ENCODE measurements at places on chromosomes 1 and 21. TPM values are rescaled to one million over a fixed set of nuclear protein-coding genes. Genes with fewer than 3 reads are reported as not detected.

LCE2D gene
- not detected for total RNA-seq

GRCh38 chr1:35269201-35269988 is 886 bp downstream of the ZMYM4 start:
- peak overlapping the region; percentile 85 for H3K27ac ChIP-seq
- DNase-seq = no peak
- H3K36me3 ChIP-seq = peaks cover 2% of the 10 kb centered on the region
- H3K4me1 ChIP-seq = peaks cover 3% of the 10 kb centered on the region
- H3K4me3 ChIP-seq = peak overlapping the region; percentile 84

DNA sequence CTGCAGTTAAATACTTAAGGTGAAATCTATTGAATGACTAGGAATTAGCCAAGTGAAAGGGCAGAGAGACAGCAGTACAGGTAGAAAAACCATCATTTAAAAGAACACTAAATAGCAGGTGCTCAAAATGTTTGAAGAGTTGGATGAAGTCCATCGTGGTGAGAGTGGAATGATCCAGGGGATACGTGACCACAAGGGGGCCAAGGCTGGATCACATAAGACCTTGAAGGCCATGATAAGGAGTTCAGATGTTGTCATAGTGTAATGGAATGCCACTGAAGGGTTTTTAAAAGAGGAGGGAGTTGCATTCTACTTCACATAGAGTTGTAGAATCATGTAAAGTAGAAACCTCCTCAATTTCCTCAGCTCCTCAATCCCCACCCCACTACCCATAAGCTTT is 34.8 kb upstream of the HOOK1 start:
- H3K4me1 ChIP-seq = no peaks in the 10 kb centered on the region
- no peaks in the 10 kb centered on the region for H3K27me3 ChIP-seq
- no peak overlapping the region for H3K27ac ChIP-seq
- H3K36me3 ChIP-seq = no peaks in the 10 kb centered on the region
- no peak for DNase-seq
- H3K4me3 ChIP-seq = no peak overlapping the region

BARHL2 gene
- total RNA-seq = not detected

DNA sequence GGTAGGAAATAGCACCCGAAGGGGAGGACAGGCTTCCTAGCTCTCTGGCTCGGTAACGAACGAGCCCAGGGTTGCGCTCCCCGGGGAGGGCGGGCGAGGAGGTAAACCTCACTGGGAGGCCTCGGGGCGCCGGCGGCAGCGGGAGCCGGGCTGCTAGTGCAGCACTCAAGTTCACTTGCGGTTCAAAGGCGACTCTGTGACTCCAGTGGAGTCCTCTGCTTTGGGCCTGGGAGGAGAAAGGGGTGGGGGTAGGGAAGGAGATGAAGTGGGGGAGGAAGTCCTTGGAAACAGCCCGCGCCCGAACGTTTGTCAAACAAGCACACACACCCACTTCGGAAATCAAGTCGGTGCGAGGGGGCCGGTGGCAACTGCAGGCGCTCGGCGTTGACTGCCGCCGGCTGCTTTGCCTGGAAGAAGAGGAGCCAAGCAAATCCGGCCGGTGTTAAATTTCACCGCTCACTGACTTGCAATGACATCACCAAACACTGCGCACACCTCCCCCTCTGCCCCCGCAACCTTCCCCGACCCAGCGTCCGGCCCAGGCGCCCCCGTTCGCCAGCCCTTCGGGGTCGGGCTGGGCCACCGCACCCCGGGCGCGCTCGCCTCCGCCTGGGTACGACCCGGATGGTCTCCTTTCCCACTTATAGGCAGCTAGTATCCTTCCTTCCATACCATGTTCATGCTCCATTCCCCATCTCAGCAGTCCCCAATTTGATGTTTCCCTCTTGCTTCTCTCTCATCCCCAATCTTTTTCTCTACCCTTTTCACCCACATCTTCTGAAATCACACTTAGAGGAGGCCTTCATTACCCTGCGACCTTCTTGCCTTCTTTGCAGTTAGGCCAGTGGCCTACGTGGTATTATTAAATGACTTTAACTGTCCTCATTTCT is at the start of gene COL24A1:
Gene COL24A1 (minus strand): TSS at position 207 of the 890 bp plus-strand sequence. CDS start 376 bp downstream, outside the sequence.
- H3K27ac ChIP-seq = no peak within 1 kb of the TSS
- peak; percentile 37 for DNase-seq
- H3K36me3 ChIP-seq = no peaks in the 10 kb centered on the region

- H3K27ac ChIP-seq = no peak overlapping the region
- no peak for DNase-seq
- H3K36me3 ChIP-seq = no peaks in the 10 kb centered on the region
- H3K4me1 ChIP-seq = no peaks in the 10 kb centered on the region
Observed at GRCh38 chr1:172125812-172126430, 284.6 kb downstream of the DNM3 start.

REN gene
- 0.27 TPM for total RNA-seq

DNA sequence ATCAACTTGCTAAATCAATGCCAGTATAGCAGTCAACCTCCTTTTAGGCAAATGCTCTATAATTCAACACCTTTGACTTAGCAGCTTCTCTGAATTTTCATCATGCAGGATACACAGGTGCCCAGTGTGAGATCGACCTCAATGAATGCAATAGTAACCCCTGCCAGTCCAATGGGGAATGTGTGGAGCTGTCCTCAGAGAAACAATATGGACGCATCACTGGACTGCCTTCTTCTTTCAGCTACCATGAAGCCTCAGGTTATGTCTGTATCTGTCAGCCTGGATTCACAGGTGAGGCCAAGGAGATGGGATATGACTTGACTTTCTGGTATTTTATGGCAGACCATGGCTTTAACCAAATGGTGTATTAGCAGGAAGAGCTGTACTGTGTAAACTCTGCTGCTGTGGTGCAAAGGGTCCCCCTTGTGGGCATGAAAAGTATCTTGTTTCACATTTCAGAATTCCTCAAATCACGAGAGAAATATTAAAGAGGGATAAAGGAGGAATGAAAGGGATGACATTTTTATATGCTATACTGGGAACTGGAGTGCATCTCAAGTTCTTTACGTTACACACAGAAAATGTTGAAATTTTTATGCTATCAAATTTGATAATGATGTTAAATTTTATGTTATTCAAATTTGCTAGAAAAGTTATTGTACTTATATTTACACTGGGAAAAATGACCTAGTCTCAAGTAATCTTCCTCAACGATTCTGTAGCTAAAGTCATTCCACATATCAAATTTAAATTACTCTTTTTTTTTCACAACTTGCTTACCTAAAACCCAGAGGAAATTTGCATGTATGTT is 88.9 kb downstream of the CRB1 start:
- no peak overlapping the region for H3K4me3 ChIP-seq
- H3K4me1 ChIP-seq = no peaks in the 10 kb centered on the region
- no peak overlapping the region for H3K27ac ChIP-seq

GRCh38 chr1:117118137-117118536 is 3.4 kb downstream of the TRIM45 start:
- no peaks in the 10 kb centered on the region for H3K27me3 ChIP-seq
- no peak for DNase-seq
- H3K27ac ChIP-seq = no peak overlapping the region
- no peak overlapping the region for H3K4me3 ChIP-seq
- no peaks in the 10 kb centered on the region for H3K36me3 ChIP-seq

SLC2A5 gene
- 0.19 TPM for total RNA-seq

- no peak overlapping the region for H3K4me3 ChIP-seq
- peaks cover 9% of the 10 kb centered on the region for H3K4me1 ChIP-seq
- H3K36me3 ChIP-seq = peaks cover 4% of the 10 kb centered on the region
Observed at GRCh38 chr1:228143480-228144192, 3.6 kb downstream of the GUK1 start.

DNA sequence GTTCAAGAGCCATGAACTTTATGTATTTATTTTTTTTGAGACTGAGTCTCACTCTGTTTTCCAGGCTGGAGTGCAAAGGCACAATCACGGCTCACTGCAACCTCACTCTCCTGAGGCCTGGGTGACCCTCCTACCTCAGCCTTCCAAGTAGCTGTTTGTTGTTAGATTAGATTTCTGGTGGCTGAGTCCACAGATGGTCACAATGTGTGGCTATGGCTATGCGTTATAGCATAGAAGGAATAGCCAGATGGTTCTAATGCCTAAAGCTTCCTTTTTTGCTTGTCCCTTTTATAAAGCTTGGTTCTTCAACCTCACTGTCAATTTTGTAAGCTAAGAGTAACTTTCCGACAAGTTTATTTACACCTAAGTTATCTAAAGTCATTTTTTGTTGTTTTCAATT is 62.3 kb upstream of the FMN2 start:
- H3K36me3 ChIP-seq = no peaks in the 10 kb centered on the region
- no peaks in the 10 kb centered on the region for H3K4me1 ChIP-seq
- H3K27me3 ChIP-seq = no peaks in the 10 kb centered on the region
- no peak overlapping the region for H3K27ac ChIP-seq
- H3K4me3 ChIP-seq = no peak overlapping the region
- no peak for DNase-seq

GRCh38 chr1:23473037-23473800 is 10.8 kb downstream of the ASAP3 start:
- no peaks in the 10 kb centered on the region for H3K36me3 ChIP-seq
- H3K27me3 ChIP-seq = no peaks in the 10 kb centered on the region
- H3K27ac ChIP-seq = peak overlapping the region; percentile 72
- no peak overlapping the region for H3K4me3 ChIP-seq
- no peak for DNase-seq

GRCh38 chr1:160127865-160128523 is 12.4 kb downstream of the ATP1A2 start:
- DNase-seq = no peak
- no peaks in the 10 kb centered on the region for H3K4me1 ChIP-seq
- no peaks in the 10 kb centered on the region for H3K27me3 ChIP-seq
- H3K27ac ChIP-seq = no peak overlapping the region

- H3K27me3 ChIP-seq = peaks cover 9% of the 10 kb centered on the region
- H3K27ac ChIP-seq = peak overlapping the region; percentile 79
- DNase-seq = no peak
- no peaks in the 10 kb centered on the region for H3K36me3 ChIP-seq
Observed at GRCh38 chr1:23567996-23568607, 8.8 kb upstream of the ID3 start.

- H3K27ac ChIP-seq = no peak overlapping the region
- no peak overlapping the region for H3K4me3 ChIP-seq
- no peak for DNase-seq
- no peaks in the 10 kb centered on the region for H3K36me3 ChIP-seq
- no peaks in the 10 kb centered on the region for H3K27me3 ChIP-seq
- no peaks in the 10 kb centered on the region for H3K4me1 ChIP-seq
Observed at GRCh38 chr1:105686874-105687690, 1369.4 kb upstream of the PRMT6 start.

- no peaks in the 10 kb centered on the region for H3K4me1 ChIP-seq
- no peak for DNase-seq
- H3K4me3 ChIP-seq = no peak overlapping the region
- no peaks in the 10 kb centered on the region for H3K27me3 ChIP-seq
- H3K27ac ChIP-seq = no peak overlapping the region
- no peaks in the 10 kb centered on the region for H3K36me3 ChIP-seq
Observed at GRCh38 chr1:20416706-20417105, 69.3 kb downstream of the CAMK2N1 start.

DNA sequence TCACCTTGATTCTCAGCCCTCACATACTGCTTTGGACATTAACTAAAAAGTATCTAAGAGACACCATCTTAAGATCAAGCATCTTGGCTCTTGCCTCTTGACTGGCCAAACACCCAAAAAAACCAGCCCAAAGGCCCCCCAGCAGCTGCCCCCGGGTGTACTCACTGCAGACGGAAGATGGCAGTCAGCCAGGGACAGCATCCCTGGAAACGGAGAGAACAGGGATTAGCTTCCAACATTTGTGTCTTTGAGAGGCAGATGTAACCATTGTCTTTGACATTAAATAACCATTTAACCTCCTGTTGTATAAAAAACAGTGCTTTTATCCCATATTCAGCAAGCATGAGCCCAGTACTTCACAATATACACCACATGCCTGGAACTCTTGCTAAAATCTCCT is 11.3 kb downstream of the TMEM63A start:
- peaks cover 6% of the 10 kb centered on the region for H3K4me1 ChIP-seq
- no peak overlapping the region for H3K27ac ChIP-seq
- peak; percentile 24 for DNase-seq
- H3K36me3 ChIP-seq = peaks cover 10% of the 10 kb centered on the region
- H3K27me3 ChIP-seq = no peaks in the 10 kb centered on the region

DNA sequence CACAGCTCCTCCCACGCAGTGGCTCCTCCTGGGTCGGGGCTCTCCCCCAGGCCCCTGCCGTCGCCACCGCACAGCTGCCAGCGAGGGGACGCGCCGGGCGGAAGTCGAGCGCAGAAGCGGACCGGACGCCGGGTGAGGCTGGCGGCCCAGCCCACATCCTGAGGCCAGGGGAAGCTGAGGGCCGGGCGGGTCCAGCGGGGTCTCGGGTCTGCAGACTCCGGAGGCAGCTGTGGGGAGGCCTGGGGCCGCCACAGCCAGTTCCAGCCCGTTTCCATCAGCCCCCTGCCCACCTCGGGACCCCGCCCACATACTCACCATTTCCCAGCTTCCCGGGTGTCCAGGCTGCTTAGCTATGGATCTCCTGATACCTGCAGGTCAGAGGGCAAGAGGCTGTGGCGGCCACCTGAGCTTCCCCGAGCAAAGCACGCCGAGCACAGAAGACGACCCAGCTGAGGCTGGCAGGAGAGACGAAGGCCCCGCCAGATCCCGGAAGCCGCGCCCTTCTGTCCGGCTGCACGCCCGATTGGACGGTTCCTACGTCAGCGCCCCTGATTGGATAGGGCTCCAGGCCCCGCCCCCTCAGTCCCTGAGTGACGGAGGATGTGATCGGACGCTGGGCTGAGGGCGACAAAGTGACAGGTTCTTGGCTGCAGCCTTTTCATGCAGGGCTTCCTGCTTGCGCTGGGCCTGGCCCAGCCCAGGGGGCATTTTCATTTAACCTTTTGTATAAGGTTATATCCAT is 38.7 kb upstream of the ZNF124 start:
- peak overlapping the region; percentile 75 for H3K27ac ChIP-seq
- H3K4me3 ChIP-seq = peak overlapping the region; percentile 90
- no peaks in the 10 kb centered on the region for H3K36me3 ChIP-seq
- peaks cover 7% of the 10 kb centered on the region for H3K4me1 ChIP-seq
- peak; percentile 99 for DNase-seq

GRCh38 chr1:61138921-61139774 is 56.8 kb downstream of the NFIA start:
- H3K36me3 ChIP-seq = no peaks in the 10 kb centered on the region
- DNase-seq = peak; percentile 28
- peak overlapping the region; percentile 4 for H3K27ac ChIP-seq
- H3K4me1 ChIP-seq = peaks cover 5% of the 10 kb centered on the region
- no peak overlapping the region for H3K4me3 ChIP-seq

RXRG gene
- not detected for total RNA-seq

GRCh38 chr1:90175490-90176167 is 180.7 kb downstream of the ZNF326 start:
- no peak overlapping the region for H3K4me3 ChIP-seq
- H3K4me1 ChIP-seq = no peaks in the 10 kb centered on the region
- DNase-seq = no peak
- no peaks in the 10 kb centered on the region for H3K36me3 ChIP-seq
- no peaks in the 10 kb centered on the region for H3K27me3 ChIP-seq

GSTM2 gene
- total RNA-seq = 11.7 TPM

All from right lobe of liver (tissue), 6 donors.